ENCODE measurements at places on chromosomes 2 and 18.

GRCh38 chr2:159427048-159427447 lies 140.5 kb upstream of the WDSUB1 start:
- DNase-seq = no peak

DNA sequence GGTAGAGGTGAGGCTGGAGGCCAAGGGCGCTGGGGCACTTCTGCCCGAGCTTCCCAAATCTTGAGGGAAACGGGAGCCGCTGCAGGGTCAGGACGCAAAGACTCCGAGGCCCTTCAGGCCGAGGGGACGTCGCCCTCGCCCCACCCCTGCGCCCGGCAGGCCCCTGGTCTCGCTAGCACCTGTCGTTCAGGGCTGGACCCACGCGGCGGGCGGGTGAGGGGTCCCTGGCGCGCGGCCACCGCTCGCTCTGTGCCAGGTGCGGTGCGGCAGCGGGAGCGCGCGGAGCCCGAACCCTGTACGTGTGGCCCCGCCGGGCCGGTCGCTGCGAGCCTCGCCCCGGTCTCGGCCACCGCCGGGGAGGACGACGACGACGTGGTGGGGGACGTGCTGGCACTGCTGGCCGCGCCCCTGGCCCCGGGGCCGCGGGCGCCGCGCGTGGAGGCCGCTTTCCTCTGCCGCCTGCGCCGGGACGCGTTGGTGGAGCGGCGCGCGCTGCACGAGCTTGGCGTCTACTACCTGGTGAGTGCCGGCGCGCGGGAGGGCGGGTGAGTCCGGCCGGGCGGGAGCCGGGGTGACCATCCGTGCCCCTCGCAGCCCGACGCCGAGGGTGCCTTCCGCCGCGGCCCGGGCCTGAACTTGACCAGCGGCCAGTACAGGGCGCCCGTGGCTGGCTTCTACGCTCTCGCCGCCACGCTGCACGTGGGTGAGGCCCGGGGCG lies 4.9 kb downstream of the ERFE start:
- DNase-seq = no peak

GRCh38 chr2:234751275-234751973 lies 200.4 kb upstream of the SH3BP4 start:
- no peak for DNase-seq

- DNase-seq = no peak
These were observed 65.9 kb upstream of the CAVIN2 start for GRCh38 chr2:191912764-191913163.

- DNase-seq = no peak
These were observed 1.7 kb downstream of the ERFE start for GRCh38 chr2:238160206-238161129.

DNA sequence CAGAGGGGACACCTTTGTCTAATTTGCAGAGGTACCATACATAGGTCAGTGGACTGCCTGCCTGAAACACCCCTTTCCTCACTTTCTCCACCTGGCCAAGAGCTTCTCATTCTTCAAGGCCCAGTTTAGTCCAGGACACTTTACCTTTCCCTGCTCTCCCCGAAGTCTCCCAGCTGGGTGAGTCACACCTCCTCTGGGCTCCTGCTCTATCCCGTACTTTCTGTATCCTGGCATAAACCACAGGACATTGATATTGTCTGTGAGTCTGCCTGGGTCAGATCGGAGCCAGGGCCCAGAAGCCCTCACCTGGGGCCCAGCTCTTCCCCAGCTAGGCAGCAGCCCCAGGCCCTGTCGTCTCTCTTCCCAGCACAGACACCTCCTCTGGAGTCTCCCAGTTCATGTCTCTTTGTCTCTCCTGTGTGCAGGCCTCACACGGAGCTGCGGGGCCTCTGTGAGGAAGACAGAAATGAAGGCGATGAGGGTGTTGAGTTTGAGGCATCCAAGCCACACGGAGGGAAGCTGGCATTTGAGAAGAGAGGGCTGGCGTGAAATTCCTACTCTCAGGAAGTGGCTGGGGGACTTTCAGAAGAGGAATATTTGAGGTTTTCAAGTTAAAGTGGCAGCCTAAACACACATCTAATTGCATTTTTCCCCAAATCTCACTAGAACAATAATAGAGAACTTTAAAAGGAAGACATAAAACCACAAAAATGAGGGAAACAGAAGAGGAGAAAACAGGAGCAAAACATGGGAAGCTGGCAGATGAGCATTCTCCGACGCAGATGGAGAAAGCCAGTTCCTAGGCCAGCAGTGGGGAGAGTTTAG lies 79.6 kb upstream of the LAPTM4A start:
- DNase-seq = no peak

Data from COR-L47 (cell line).